ENCODE measurements at places on chromosomes 6 and 20. TPM values are rescaled to one million over a fixed set of nuclear protein-coding genes. Genes with fewer than 3 reads are reported as not detected.

Gene VGLL2
- total RNA-seq: not detected

Gene LRRN4
- total RNA-seq: 0.07 TPM

Gene KHDC1
- total RNA-seq: 3.5 TPM

Gene CCDC170
- total RNA-seq: 0.46 TPM

Gene SPATA2
- total RNA-seq: 3.6 TPM

Gene FBXO30
- total RNA-seq: 14.9 TPM

Gene FAM83D
- total RNA-seq: 7.8 TPM

Gene OR2B6
- 0.07 TPM for total RNA-seq

Gene BIRC7
- 0.07 TPM for total RNA-seq

Gene SOX18
- total RNA-seq: 0.07 TPM

Gene CDSN
- not detected for total RNA-seq

Gene DYNLRB1
- 79.5 TPM for total RNA-seq

Gene CST4
- 0.33 TPM for total RNA-seq

Gene SLC22A2
- 1.7 TPM for total RNA-seq

Gene KCNK16
- total RNA-seq: not detected

Gene RFX6
- not detected for total RNA-seq

Gene DOK5
- 55.3 TPM for total RNA-seq

Gene SLC24A3
- total RNA-seq: 4.1 TPM

Gene TJAP1
- total RNA-seq: 9.6 TPM

Gene BHLHE23
- not detected for total RNA-seq

Gene SCUBE3
- 153 TPM for total RNA-seq

Gene PEDS1
- 26.6 TPM for total RNA-seq

Gene OLIG3
- not detected for total RNA-seq

Gene ARHGAP40
- not detected for total RNA-seq

Gene XKR7
- not detected for total RNA-seq

Gene ASIP
- total RNA-seq: not detected

Gene LEMD2
- 74.5 TPM for total RNA-seq

Measured in smooth muscle cell of the pulmonary artery (primary cell).